ENCODE measurements at places on chromosomes 12 and 14.
A peak's percentile ranks its signal among the peaks of the same experiment; 100 is the strongest.

DNA sequence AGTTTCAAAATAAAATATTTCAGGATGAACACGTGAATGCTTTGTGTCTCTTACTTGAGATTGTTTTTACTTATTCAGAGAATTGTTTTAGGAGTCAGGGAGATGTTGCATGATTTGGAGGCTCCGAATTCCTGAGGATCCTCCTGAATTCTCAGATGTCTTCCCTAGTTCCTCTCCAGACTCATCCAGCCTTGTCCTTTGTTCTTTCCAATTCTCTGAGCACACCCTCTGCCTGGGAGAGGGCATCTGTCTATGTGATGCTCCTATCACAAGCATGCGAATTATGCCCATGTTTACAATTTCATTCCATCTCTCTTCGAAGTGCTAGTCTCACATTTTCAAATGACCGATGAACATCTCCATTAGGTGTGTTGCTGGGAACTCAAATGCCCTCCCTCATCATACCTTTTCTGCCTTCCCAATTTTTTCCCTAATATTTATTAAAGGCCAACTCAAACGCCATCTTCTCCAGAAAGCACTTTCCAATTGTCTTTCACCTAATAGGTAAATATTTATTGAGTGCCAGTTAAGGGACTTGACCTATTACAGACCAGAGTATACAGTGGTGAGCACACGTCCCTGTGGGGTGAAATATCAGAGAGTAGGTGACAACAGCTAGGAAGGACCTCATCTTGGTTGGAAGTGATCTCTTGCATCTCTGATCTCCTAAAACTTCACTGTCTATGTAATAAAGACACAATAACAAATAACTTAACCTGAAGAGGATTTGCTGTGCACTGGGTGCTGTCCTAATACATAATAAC is 64.4 kb downstream of the ARF6 start:
- no peak for DNase-seq

DNA sequence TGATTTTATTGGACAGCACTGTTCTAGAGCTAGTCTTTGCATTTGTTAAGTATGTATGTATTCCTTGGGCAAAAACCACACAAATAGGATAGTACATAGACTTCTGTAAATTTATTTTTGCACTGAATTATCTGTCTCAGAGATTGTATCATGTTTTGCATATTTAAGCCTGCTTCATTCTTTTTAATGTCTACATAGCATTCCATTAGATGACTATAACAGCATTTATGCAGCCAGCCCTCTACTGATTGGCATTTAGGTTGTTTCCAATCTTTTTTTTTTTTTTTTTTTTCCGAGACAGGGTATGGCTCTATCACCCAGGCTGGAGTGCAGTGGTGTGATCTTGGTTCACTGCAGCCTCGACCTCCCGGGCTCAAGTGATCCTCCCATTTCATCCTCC is 34.5 kb downstream of the SYNDIG1L start:
- DNase-seq = no peak

- DNase-seq = no peak
These were observed 75.0 kb downstream of the EP400 start for GRCh38 chr12:132024758-132025157.

DNA sequence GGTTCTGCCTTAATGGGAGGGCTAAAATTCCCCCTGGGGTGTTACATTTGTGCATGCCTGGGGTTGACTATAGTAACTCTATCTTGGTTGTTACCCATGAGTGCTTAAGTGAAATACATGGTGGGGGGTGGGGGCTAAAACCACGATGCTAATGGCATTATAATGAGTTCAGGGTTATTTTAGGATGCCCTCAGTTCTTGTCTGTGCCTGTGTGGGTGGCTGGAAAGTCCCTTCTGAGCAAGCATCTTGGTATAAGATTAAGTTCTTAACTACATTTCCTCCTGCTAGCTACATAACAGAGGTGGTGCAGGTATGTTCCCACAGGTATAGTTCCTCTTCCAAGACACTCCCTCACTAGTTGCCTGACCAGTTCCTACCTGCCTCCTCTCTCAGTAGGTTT is 822.3 kb downstream of the LRFN5 start:
- no peak for DNase-seq

DNA sequence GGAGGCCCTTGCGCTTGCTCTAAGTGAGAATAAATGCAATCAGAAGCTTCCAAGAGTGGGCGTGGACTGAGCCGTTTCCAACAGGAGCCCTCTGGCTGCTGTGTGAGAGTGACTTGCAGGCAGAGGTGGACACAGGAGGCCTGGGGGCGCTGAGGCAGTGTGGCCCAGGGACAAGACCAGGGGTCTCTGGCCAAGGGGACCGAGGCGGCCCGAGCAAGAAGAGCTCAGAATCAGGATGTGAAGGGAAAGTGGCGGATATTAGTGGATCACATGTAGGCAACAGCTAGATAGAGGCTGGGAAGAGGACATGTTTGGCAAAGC is 8.6 kb downstream of the RIMBP2 start:
- no peak for DNase-seq

- no peak for DNase-seq
These were observed 120.8 kb upstream of the CCDC196 start for GRCh38 chr14:66365388-66365787.

- peak; percentile 56 for DNase-seq
These were observed 18.8 kb downstream of the SOCS2 start for GRCh38 chr12:93591137-93591868.
